ENCODE measurements at places on chromosomes 5 and 9.

DNA sequence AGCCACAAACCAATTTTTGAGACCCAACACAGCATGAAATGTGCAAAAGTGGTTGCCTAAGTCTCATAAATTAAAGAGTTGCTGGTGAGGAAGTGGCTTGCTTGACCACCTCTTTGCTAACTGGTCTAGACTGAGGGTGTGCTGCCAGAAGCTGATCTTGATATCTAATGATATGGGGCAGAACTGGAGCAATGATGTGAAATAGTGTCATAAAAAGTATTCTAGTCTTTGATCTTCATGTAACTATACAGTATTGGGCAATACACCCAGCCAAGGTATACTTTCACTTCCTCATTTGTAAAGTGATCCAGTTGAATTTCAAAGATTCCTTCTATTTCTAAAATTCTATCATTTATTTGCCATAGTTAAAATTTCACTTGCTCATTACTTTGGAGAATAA, 5.9 kb upstream of the YTHDC2 start:
- DNase-seq: no peak

- no peak for DNase-seq
Measured at GRCh38 chr9:22415941-22416691, 30.5 kb upstream of the DMRTA1 start.

DNA sequence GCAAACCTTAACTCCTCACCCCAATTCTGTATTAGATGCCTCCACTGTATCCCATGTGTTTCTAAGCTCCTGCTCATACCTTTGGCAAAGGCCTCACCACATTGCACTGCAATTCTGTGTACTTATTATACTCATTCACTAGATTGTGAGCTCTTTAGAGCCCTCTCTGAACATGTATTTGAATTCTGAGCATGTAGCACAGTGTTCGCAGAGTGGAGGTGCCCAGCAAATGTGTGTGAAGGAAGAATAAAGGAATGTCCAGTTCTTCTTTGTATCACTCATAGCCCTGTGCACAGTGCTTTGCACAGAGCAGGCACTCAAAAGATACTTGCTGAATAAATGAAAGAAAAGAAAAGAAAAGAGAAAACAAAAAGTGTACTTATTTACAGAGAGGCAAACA, 301.1 kb upstream of the EFNA5 start:
- DNase-seq: no peak

GRCh38 chr5:132704875-132705274, 31.1 kb downstream of the IL4 start:
- no peak for DNase-seq

- DNase-seq: no peak
Measured at GRCh38 chr5:33810491-33811120, 81.2 kb downstream of the ADAMTS12 start.

GRCh38 chr9:2599896-2600295, 21.7 kb upstream of the VLDLR start:
- no peak for DNase-seq

GRCh38 chr5:31172881-31173280, 20.6 kb upstream of the CDH6 start:
- no peak for DNase-seq

- peak; percentile 32 for DNase-seq
Measured at GRCh38 chr5:26259081-26259480, 779.3 kb downstream of the CDH9 start.

DNA sequence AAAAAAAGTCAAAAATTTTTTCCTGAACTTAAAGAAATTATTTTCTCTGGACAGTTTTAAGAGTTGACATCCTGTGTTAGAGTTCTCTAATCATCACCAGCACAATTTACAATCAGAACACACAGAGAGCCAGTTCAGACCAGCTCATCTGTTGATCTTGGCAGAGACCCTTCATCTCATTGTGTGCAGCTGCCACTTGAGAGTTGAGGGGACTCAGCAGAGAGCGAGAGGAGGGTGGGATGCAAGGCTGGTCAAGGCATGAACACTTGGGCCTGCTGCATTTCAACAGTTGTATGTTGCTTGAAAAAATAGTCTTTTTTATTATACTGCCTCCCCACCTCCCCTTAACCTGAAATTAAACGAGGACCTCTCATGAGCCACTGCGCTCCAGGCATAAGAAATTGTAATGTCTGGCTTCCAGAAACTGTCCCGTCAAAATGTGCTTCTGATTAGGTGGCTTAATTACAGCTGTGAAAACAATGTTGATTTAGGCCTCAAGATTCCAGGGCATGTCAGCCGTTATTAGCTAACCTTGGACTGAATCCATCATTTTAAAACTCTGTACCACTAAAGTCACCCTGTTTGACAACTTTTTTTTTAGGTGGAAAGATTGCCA, 383.6 kb downstream of the CCDC171 start:
- DNase-seq: no peak

DNA sequence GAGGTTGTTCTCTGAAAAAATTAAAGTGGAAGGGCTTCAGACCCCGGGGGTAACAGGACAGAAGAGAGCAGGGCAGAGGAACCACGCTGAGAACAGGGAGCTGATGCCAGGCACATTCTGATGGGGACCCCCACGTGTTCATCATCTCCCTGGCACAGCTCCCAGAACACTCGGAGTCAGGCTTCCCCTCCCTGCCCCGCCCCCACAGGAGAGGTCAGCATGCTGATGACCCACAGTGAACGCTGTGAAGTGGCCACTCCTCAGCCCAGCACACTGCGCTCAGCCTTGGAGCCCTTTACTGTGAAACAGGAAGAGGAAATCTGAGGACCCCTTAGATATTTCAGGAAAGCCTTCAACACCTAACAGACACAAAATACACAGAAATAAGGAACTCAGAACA, 16.4 kb downstream of the RETREG1 start:
- DNase-seq: no peak

GRCh38 chr9:69981686-69982445, 61.8 kb upstream of the MAMDC2 start:
- no peak for DNase-seq

- DNase-seq: no peak
Measured at GRCh38 chr5:125109293-125109692, 362.9 kb upstream of the ZNF608 start.

DNA sequence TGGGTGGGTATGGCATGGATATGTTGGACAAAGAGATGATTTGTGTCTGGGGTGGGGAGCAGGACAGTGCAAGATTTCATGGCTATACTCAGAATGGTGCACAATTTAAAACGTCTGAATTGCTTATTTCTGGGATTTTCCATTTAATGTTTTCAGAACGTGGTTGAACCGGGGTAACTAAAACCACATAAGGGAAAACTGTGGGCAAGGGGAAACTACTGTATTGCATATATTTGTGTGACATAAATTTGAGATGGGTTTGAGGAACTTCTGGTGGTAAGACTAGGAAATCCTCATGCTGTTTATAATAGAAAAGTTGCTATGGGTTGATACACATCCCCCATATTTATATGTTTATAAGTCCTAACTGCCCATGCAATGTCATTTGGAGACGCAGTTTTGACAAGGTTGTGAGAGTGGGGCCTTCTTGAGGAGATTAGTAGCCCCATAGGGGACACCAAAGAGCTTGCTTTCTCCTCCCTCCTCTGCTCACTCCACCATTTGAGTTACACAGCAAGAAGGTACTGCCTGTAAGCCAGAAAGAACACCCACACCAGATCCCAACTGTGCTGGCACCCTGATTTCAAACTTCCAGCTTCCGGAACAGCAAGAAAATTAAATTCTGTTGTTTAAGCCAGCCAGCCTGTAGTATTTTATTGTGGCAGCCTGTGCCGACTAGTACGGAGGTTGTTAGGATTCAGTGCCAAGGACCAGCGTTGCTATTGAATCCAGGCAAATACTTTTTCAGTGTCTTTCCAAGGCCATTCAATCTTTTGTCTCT, 2118.9 kb downstream of the MAT2B start:
- DNase-seq: no peak

DNA sequence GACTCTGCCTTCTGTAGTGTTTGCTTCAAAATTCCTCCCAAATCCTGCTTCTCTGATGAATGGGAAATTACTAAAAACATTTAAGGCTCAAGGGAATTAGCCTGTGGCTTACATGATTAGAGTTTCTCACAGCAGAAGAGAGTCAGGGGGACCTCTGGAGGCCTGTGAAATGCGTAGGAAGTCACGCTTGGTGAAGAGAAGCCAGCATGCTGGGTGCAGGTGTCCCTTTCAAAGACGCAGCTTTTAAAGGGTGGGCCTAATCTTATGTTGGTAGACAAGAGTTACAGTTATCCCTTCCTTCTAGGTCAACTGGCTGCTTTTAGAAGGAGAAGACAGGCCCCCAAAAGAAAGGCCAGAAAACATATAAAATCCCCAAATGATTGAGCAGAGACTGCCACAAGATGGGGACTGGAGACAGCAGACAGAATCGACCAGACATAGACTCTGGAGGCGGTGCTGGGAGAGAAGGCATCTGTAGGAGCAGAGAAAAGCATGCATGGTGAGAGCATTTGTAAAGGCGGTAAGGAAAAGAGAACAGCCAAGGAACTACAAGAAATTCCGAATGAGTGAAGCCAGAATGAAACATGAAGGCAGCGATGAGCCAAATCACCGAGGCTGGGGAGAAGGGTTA, 42.3 kb downstream of the B4GALT1 start:
- DNase-seq: no peak

Measured in NCI-H1694 treated with DMSO at 0.1 percent for 48 hours (cell line).